ENCODE measurements at places on chromosomes 7 and 10.

DNA sequence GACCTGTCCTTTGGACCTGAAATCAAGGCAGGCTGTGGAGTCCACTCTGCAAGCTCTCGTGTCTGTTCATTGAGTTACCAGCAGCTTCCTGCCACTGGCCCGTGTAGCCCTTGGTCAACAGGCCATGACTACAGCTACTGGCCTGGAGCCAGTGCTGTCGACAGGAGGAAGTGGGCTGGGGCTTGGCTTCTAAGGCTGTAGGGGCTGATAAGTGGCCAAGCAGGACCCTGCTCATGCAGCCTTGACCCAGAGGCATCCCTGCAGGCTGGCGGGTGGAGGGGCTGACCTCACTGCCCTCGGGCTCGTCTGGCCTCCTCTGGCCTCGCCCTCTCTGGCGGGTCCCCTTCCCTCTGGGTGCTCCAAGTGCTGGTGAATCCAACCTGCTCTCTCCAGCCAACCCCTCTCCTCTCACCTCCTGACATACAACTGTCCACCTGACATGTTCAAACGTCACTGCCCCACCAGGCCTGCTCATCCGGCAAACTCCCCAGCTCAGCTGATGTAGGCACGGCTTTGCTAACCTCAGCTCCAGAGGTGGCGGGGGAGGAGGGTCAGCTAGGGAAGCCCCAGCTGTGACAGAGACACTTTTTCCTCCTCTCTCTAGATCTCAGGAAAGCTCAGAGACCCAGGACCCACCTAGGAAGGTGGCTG, 188.6 kb upstream of the LYZL2 start:
- no peak for DNase-seq

DNA sequence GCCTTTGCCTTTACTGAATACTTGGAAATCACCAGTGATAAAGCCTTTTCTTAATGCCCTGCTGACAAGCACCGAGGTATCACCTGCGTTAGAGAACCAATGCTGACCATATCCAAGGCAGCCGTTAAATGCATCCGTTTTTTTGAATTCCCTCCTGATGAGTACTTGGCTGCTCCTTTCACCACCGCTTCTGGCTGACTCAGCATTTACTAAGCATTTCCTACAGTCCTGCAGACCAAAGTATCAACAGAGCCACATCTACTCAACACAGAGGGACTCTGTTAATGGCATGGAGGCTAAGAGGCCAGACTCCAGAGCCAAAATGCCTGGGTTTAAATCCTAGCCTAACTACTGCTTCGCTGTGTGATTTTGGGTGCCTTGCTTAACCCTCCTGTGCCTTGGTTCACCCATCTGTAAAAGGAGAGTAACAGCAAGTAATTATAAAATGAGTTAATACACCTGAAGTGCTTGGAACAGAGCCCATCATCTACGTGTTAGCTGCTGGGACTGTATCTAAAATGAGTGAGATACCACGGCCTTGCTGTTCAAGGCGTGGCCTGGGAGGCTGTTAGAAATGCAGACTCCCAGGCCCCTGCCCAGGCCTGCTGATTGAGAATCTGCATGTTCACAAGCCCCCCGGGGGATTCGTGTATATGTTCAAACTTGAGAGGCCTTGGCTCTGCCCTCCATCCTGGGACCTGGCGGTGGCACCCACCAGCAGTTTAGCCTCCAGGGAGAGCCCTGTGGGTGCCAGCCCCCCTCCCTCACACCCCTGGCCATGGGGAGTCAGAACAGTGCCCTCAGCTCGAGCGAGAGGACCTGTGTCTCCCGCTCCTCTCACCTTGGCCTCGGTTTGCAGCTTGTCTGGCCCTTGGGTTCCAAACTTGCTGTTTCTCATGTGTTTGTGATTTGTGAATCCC, 30.8 kb upstream of the EFCAB10 start:
- no peak for DNase-seq

DNA sequence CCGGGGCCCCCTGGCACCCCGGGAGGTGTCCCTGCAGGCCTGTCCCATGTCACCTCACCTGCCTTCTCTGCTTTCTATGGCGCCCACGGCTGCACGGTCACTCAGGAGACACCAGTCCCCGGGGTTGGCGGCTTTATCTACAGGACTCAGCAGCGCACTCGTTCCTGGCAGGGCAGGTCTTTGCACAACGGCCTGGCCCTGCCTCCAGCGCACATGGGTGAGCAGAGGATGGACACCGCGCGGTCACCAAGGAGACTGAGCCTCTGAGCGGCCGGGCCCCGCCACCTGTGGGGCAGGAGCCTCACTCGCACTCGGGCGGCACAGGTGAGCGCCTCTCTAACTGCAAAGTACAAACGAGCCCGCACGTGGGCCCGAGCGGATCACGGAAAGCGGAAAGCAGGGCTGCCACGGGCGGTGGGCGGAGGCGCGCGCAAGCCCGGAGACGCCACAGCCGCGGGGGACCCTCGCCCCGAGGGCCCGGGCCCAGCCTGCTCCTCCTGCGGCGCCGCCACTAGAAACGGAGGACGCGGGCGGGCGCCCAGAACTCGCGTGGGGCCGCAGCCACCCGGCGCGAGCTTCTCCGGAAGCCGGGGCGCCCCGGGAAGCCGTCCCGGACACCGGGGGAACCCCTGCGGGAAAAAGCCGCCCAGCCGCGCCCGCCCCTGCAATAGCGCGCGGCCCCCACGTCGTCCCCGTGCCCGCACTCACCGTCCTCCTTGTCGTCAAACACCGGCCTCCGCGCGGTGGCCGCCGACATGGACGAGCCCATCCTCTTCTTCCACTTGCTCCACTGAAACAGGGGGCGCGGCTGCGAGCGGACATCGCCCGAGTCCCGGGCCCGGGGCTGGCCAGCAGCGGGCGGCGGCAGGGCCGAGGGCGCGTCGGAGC, 642 bp downstream of the STK32C start:
- DNase-seq: peak; percentile 43

DNA sequence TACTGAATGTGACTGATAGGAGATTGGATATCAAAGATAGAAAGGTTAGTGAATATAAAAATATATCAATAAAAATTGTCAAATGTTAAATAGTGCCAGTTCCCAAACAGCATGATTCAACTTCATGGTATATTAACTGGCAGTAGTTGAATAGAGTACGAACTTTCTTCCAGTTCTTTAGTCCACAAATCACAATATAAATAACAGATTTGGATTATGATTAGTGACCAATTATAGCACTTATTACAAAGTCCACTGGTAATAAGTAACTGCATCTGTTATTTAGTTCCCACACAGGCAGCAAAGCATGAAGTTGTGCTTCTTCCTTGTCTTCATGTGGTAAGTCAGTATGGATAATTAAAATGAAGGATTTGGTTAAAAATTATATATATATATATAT, 243.0 kb upstream of the VWC2 start:
- no peak for DNase-seq

DNA sequence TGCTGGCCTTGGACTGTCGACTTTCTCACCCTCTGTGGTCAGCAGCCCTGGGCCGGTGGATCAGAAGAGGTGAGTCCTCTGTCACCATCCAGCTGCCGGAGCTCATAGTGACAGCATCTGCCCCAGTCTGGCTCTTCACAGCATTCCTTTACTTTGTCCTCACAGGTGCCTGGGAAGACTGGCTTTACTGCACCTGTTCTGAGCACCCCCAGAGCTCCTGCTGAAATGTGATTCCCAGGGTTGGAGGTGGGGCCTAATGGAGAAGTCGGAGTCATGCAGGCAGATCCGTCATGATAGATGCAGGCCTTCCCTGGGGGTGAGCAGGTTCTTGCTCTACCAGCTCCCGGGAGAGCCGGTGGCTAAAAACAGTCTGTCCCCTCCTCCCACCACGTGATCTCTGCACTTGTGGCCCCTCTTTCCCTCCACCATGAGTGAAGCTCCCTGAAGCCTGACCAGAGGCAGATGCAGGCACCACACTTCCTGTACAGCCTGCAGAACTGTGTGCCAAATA, 171.5 kb downstream of the ZMYND11 start:
- no peak for DNase-seq

DNA sequence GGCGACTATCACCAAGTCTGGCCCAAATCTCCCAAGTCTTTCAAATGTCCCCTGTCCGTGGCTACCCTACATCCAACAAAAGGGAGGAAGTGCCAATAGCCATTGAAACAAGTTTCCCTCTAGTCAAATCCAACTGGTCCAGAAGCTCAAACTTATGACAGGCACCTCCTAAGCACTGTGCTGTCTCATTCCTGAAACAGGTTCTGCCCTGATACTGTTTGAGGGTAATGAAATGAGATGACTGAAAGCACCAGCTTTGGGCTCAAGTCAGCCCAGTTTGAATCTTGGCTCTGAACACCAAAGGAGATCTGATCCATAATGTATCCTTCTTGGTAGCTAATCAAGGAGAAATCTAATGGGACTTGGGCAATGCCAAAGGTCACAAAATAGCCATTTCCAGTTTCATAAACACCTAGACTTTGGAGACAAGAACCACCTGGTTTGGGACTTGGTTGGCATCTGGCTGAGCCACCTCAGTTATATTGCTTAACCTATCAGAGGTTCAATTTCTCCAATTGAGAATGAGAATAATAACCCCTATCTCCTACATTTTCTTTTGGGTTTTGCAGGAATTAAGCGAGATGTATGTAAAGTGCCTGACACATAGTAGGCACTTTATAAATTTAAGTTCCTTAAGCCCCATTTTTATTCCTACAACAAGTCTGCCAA, 34.7 kb upstream of the ARID5B start:
- DNase-seq: no peak

GRCh38 chr7:33040803-33041516, 21.6 kb downstream of the NT5C3A start:
- DNase-seq: peak; percentile 56

- DNase-seq: no peak
Measured at GRCh38 chr10:92420546-92421275, 129.7 kb downstream of the MARCHF5 start.

DNA sequence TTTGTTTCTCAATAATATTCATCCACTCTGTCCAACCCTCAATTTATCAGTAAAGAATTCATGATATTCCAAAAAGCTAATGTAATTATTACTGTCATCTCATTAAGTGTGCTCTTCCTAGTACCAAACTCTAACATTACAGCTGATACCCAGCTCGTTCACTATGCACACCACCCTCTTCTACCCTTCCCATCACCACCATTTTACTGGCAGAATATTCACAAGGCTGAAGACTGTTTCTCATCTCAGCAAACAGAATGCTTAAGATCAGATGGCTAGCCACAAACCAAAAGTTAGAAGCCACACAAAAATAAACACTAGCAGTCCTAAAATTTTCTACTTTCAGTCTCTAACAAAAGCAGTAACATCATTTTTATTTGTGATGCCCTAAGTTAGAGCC, 121.5 kb downstream of the SRPK2 start:
- no peak for DNase-seq

GRCh38 chr10:109202111-109202510, 721.2 kb downstream of the XPNPEP1 start:
- DNase-seq: no peak

DNA sequence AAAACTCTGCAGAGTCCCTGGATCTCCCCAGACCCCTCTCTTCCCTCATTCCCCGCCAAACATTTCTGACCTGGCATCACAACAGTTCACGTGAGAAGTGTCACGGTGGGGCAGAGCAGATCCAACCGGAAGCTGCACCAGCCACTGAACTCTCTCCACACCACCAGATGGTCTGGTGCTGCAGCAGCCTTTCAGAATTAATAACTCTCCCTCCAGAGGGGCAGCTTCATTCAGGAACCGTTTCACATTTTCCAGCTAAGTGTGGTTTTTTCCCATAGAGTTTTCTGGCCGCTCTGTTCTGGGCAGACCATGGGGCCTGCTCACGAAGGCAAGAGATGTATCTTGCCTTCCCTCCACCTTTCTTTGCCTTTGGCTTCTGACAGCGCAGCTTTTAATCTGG, 486.7 kb upstream of the GALNT17 start:
- DNase-seq: no peak

DNA sequence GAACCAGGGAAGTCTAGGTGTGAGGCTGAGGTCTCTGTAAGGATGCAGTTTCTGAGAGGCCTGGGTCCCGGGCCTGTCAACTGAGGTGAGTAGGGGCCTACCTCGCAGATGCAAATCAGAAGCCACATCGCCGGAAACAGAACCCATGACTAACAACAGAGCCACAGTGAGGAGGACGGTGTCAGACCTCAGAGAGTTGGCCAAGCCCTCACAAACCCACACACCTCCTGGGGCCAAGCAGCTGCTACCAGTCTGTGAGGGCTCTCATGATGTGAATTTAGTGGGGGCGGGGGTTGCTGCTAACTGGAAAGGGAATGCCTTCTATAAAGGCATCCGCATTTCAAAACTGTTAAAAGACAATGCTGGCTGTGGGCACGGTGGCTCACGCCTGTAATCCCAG, 103.0 kb downstream of the COBL start:
- no peak for DNase-seq

DNA sequence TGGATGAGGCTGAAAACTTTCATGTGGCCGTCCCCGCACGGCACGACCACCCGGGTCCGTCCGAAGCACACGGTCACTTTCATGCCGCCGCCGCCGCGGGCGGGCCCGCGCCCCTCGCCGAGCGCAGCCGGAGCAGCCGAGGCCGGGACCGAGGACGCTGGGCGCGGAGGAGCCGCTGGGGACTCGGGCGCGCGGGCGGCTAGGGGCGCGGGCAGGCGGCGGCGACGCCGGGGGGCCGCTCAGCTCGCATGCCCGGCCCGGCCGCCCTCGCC, 247 bp downstream of the PARD3 start:
- DNase-seq: no peak

- DNase-seq: no peak
Measured at GRCh38 chr10:12158111-12158510, 28.6 kb downstream of the SEC61A2 start.

- no peak for DNase-seq
Measured at GRCh38 chr7:41900532-41900931, 197.6 kb upstream of the INHBA start.

- no peak for DNase-seq
Measured at GRCh38 chr7:112298543-112299100, 92.1 kb downstream of the ZNF277 start.

DNA sequence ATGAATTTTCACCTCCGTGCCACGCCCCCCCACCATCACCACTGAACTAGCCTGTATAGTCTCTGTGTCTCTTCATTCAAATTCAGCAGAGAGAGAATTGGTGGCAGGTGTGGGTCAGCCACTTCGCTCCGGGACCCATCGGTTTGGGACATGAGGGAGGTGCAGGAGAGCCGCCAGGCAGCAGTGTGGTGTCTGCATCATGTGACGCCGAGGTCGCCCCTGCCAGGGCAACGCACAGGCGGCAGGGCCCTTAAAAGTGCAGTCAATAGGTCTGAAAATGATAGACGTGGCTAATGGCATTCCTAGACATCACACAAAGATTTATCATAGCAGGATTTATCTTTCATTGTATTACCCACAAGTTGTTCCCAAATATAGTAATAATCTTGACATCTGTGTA, 100.6 kb upstream of the RNF32 start:
- no peak for DNase-seq

- DNase-seq: no peak
Measured at GRCh38 chr10:123993534-123994416, 99.6 kb downstream of the CHST15 start.

DNA sequence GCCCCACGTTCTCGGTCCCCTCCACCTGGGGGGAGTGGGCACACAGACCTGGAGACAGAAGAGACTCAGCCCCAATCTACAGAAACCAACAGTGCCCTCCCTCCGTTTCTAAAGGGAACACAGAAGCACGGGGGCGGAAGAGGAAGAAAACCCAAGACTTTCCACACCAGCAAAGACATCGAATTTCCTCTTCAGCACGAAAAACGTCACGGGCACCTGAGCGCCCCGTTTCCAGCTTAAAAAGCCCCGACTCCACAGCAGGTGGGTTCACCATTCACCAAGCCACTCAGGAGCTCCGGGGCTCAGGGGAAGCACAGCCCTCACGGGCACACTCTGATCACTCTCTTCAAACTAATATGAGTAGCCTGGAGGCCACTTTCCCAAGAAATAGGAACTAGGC, 19.6 kb downstream of the NUDT1 start:
- DNase-seq: peak; percentile 37

Data from activated CD4-positive, alpha-beta T cell treated with anti-CD3 and anti-CD28 coated beads, Interleukin-2, amount 50 U/mL, for 4 hours (primary cell).